ENCODE measurements at places on chromosomes 4 and X.

DNA sequence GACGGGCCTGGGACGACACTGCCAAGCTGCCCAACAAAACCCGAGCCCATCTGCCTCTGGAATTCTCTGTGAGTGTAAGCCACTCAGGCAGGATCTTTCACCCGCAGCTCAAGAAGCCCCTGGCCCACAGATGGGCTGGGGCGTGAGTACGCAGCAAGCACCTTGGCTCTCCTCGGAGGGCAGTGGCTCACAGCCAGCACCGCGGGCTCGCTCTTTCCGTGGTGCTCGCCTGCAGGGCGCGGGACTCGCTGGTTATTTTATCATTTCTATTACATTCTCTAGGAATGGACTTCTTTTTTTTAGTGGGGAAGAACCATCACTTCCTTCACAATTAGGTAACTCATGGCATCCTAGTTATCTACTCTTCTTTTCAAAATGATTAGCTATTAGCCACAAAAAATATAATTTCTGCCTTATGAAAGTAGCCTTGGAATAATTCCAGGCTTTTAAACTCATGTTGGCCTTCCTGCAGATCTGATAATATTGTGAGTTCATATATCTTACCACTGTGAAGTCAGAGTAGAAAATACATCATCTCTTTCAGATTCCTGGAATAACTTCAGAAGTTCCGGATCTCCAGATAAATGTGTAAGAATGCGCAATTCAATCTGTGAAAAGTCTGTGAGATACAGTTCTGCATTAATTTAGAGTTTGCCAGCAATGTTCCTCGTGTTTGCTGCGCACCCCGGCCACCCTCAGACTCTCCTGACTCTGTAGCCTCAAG, 68.6 kb downstream of the NAT8L start:
- DNase-seq, result no peak

DNA sequence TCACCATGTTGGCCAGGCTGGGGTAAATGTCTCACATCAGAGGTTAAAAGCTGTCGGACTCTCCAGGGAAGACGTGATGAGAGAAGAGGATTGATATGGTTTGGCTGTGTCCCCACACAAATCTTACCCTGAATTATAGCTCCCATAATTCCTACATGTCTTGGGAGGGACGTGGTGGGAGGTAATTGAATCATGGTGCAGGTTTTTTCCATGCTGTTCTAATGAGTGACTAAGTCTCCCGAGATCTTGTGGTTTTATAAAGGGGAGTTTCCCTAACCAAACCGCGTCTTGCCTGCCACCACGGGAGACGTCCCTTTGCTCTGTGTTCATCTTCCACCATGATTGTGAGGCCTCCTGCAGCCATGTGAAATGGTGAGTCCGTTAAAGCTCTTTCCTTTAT, 64.4 kb downstream of the ASMT start:
- DNase-seq, result no peak

- peak; percentile 77 for DNase-seq
Measured at GRCh38 chr4:139144161-139144859, 32.7 kb downstream of the ELF2 start.

DNA sequence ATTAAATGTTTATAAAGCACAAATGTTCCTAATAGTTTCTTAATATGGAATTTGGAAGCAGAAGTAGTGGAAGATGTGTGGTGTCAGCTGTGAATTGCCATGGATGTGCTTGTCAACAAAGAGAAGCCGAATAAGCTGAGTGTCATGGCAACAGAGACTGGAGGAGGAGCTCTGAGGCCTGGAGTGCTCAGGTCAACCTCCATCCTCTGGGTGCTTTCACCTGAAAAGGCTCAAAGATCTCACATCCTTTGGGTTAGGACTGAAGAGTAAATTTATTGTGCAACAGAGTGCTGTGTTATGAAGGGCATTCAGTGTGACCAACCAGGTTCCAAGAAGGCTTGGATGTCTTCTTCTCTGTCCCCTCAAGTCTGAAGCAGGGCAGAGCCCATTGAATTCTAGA, 18.7 kb downstream of the SGMS2 start:
- no peak for DNase-seq

DNA sequence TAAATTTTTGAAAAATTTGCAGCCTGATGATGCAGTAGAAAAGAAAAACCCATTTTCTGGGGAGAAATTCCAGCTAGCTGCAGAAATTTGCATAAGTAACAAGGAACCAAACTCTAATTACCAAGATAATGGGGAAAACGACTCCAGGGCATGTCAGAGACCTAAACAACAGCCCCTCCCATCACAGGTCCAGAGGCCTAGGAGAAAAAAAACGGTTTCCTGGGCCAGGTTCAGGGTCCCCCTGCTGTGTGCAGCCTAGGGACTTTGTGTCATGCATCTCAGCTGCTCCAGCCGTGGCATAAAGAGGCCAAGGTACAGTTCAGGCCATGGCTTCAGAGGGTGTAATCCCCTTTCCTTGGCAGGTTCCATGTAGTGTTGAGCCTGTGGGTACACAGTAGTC, 733.7 kb upstream of the CT83 start:
- DNase-seq, result no peak

DNA sequence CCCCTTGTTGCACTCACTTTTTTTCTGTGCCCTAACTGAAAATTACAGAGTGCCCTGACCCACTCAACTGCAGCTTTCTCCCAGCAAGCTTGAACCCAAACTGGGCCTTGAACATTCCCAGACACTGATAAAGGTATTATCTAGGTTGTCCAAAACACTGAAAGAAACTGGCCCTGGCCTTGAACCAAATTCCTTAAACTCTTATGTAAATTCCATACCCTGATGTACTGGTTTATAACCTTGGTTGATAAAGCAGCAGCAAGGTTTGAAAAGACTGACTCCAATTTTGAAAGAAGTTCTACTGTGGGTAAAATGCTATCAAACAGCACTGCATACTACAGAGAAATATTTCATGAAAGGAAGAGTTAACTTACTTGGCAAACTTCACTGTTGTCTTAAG, 125.6 kb downstream of the PHF8 start:
- DNase-seq, result no peak

DNA sequence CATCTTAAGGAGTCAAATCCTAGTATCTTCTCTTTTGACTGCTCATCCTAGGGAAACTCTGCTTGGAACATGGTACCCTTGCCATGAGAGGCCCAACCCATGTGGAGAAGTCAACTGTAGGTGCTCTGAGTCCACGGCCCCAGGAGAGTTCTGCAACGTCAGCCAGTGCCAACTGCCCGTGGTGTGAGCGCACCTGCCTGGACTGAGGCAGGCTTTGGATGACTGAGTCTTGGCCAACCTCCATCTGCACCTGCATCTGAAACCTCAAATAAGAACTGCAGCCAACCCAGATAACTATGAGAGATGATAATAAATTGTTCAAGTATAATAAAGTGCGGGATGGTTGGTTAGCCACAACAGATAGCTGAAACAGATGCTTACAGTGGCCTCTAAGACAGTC, 772.0 kb downstream of the TRIML1 start:
- DNase-seq, result no peak

GRCh38 chr4:6722891-6723290, 6.9 kb downstream of the BLOC1S4 start:
- DNase-seq, result no peak

DNA sequence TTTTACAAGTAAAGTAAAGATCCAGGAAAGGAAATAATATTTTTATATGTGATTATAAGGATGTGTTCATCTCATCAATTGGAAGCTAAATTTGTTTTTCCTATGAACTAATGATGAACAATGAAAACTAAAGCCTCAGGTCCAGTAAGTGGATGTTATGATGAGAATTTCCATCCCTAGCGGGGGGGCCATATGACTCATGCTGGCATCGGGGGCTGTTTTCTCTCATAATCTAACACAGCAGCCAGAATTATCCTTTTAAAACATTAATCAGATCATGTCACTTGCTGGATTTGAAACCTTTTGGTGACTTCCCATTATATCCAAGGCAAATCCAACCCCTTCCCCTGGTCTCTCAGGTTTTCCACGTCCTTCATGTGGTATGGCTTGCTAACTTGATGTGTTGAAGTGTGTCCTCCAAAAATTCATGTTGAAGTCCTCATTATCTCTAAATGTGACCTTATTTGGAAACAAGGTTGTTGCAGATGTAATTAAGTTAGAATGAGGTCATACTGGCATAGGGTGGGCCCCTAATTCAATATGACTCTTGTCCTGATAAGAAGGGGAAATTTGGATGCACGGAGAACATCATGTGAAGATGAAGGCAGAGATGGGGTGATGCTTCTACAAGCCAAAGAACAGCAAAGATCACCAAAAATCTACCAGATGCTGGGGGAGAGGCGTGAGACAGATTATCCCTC, 96.8 kb downstream of the AKAP4 start:
- DNase-seq, result no peak

GRCh38 chr4:7549866-7550265, 115.1 kb upstream of the PSAPL1 start:
- DNase-seq, result no peak

GRCh38 chr4:16609170-16609758, 289.2 kb downstream of the LDB2 start:
- no peak for DNase-seq

DNA sequence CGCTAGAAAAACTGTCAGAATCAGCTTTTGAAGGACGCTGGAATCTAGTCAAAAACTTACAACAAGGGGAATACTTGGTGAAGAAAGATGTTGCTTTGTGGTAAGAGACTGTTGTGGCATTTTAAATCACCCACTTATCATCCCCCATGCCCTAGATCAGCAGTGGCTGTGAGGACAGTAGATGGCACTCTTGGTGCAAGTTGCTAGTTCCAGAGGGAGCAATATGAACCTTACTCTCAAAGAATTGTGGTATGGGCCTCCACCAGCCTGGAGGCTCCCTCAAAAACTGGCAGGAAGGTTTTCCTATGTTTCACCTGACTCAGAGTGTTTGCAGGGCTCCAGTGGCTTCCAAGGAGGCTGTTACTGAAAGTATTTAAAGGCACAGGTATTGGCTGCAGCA, 37.7 kb upstream of the SLC16A2 start:
- DNase-seq, result peak; percentile 67

GRCh38 chrX:101415180-101416145, 7.4 kb downstream of the HNRNPH2 start:
- peak; percentile 73 for DNase-seq

DNA sequence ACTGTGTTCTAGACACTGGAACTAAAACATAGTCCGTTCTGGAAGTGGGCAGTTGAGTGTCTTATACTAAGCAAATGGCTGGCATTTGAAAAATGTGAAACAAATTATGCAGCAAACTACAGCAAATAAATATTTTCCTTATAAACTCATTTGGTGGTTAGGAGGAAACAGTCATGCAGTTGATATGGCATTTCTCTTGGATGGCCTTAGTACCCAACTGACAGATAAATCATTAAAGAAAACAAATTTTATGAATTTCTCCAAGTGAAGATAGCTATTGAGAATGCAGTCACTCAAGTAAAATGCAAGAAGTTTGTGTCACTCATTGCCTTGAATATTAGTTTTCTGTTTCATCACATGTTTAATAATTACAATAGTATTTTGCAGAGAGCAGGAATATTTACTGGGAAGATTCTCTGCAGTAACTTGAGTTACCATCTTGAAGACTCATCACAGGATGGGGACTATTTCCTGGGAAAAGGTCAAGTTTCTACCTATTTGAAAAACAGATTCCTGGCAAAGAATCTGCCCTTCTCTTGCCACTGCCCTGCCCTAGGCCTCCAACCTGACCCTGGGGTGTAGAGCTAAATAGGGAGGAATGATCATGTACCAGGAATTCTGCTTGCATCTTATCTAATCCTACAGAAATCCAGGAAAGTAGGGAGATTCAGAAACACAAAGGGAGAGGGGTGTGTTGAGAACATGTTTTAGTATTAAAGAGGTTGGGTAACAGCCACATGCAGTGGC, 105.9 kb downstream of the SH3RF1 start:
- DNase-seq, result no peak

DNA sequence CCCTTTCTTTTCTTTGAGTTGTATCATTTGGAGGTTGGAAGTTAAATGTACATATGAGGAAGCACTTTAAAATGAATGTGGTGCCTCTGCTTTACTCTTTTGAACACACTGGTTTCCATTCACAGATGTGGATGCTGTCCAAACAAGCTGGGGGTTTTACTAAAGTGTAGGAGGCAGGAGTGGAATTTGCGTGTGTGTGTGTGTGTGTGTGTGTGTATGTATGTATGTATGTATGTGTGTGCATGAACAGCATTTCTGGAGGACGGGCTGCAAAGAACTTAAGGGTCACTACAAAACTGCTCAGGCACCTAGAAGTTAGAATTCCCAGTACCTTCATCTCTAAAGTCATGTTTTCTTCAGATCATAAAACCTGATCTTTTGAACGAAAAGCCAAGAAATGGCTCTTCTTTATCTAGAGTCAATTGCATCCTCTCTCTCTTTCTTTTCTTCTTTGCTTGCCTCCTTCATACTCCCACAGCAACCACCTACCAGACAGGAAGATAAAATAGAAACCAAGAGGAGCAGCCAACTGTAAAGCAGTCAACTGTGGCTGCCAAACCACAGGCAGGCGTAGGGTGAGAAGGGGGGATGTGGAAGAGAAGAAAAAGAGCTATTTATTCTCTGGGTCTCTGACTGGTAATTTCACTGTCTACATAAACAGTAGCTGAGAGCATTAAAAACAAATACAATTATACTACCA, 177.0 kb upstream of the RASGEF1B start:
- DNase-seq, result no peak

DNA sequence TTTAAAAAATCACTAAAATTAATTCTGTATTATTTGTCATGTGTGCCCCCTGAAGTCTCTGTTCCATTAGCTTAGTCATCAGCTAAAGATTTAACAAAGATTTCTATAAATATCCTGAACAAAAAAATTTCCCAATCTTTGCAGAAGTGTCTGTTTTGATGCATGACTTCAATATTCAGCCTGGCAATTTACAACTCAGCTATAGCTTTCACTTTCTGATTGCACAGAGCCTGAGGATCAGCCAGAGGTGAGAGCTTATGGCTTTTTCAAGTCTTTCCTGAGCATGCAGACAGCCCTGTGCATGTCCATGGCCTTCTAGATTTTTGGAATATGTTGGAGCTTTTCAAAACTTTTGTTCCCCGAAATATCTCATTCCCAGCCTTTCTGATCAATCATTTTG, 420.1 kb downstream of the ZNF674 start:
- no peak for DNase-seq

DNA sequence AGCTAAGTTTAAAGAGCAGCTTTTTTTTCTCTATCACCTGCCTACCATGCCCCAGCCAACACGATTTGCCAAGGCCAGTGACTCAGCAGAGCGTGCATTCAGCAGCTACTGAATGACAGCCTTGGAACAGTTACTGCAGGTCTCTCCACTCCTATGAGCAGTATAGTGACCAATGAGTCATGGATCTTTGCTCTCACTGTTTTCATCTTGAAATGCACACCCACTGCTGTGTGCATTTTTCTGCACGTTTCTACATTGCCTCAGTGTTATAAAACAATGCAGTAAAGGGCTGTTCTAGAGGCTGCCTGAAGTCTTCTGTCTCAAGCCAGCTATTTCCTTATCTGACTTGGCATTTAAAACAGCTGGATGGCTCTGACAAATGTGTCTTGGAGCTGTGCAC, 66.0 kb upstream of the C4orf54 start:
- peak; percentile 93 for DNase-seq

- peak; percentile 59 for DNase-seq
Measured at GRCh38 chr4:158496030-158496741, 25.5 kb upstream of the RXFP1 start.

Data from epithelial cell of esophagus (primary cell).